ENCODE measurements at places on chromosomes 5 and 9. TPM values are rescaled to one million over a fixed set of nuclear protein-coding genes. Genes with fewer than 3 reads are reported as not detected.

Gene PCDH12
- total RNA-seq = 1.2 TPM

Gene BTNL8
- total RNA-seq = not detected

Gene ITK
- total RNA-seq = not detected

Gene PCDHGA4
- 3.5 TPM for total RNA-seq

Gene LCN6
- total RNA-seq = not detected

Gene MARVELD2
- 2.0 TPM for total RNA-seq

Gene GNAQ
- total RNA-seq = 25.0 TPM

Gene ANKRD34B
- not detected for total RNA-seq

Gene UBE2R2
- total RNA-seq = 15.4 TPM

Gene NUDT12
- total RNA-seq = 13.1 TPM

Gene CAMSAP1
- 14.0 TPM for total RNA-seq

Gene GLRA1
- total RNA-seq = not detected

Gene DENND4C
- total RNA-seq = 85.6 TPM

Gene TRIO
- total RNA-seq = 359 TPM

Gene PROB1
- 0.73 TPM for total RNA-seq

Gene ADAMTS2
- 39.7 TPM for total RNA-seq

Gene GAPVD1
- 66.7 TPM for total RNA-seq

Gene GPR21
- 0.73 TPM for total RNA-seq

Gene F2RL2
- total RNA-seq = 0.78 TPM

Gene F12
- 0.39 TPM for total RNA-seq

Gene INSL6
- not detected for total RNA-seq

Gene CCL27
- not detected for total RNA-seq

Gene CCDC69
- total RNA-seq = 5.1 TPM

Gene RNF44
- 4.1 TPM for total RNA-seq

Gene BTNL9
- not detected for total RNA-seq

Gene NTRK2
- total RNA-seq = under 0.01 TPM

Gene CD72
- 4.4 TPM for total RNA-seq

Gene FREM1
- total RNA-seq = 0.37 TPM

Gene TARS1
- 215 TPM for total RNA-seq

Gene DMRT2
- 1.6 TPM for total RNA-seq

Gene MEF2C
- total RNA-seq = 4.4 TPM

Gene SLC25A2
- 0.39 TPM for total RNA-seq

Gene SHC3
- total RNA-seq = 2.6 TPM

Gene GABRB2
- total RNA-seq = not detected

Gene GFI1B
- not detected for total RNA-seq

Gene PCDHB7
- 0.37 TPM for total RNA-seq

Gene ASS1
- total RNA-seq = 188 TPM

Gene PCDHGB3
- total RNA-seq = 2.2 TPM

Gene ANKRD31
- total RNA-seq = under 0.01 TPM

Gene CTSV
- total RNA-seq = not detected

Gene FBP2
- under 0.01 TPM for total RNA-seq

Gene STKLD1
- under 0.01 TPM for total RNA-seq

Gene FAM53C
- total RNA-seq = 33.2 TPM

Gene SV2C
- not detected for total RNA-seq

Measured in subcutaneous preadipocyte (primary cell).